ENCODE measurements at places on chromosomes 3 and 15.

DNA sequence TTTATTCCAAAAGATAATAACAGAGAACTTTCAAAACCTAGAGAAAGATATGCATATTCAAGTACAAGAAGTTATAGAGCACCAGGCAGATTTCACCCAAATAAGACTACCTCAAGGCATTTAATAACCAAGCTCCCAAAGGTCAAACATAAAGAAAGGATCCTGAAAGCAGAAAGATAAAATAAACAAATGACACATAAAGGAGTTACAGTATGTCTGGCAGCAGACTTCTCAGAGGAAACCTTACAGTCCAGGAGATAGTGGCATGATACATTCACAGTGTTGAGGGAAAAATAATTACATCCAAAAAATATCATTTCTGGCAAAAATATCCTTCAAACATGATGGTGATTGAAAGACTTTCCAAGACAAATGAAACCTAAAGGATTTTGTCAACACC, 185.8 kb upstream of the POU1F1 start:
- no peak for DNase-seq

- no peak for DNase-seq
These were observed 8.6 kb upstream of the STX19 start for GRCh38 chr3:94036909-94037507.

- DNase-seq, result no peak
These were observed 126.5 kb upstream of the HACD2 start for GRCh38 chr3:123711356-123711755.

GRCh38 chr3:179067839-179068238, 3.8 kb downstream of the ZMAT3 start:
- no peak for DNase-seq

- peak; percentile 52 for DNase-seq
These were observed 8.9 kb upstream of the ADAMTS17 start for GRCh38 chr15:100350434-100351226.

DNA sequence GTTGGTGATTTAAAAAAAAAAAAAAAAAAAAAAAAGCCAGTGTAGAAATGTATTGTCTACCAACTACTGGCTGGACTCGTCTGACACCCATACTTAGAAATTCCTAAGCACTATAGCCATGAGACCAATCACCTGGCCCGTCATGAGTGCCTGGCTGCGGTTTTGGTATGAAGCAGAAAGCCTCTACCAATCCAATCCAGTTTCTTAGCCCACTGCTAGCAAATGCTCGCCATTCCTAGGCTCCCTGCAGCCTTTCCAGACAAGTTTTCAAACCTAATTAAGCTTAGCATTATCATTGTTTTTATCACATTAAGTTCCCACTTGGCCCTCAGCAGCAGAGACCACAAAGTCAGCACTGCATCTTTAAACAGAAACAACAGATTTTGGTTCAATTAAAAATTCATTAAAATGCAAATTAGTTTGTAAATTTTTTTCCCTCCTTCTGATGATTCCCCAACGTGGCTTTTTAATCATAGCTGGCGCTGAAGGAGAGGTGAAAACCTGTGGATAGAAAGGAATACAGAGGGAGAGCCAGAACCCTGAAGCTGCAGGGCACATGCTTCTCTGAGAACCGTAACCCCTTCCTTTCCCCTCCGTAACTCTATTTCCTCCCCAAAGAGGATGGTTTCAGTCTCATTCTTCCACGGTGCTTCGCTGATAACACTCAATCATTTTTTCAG, 32.2 kb upstream of the ST8SIA2 start:
- no peak for DNase-seq

DNA sequence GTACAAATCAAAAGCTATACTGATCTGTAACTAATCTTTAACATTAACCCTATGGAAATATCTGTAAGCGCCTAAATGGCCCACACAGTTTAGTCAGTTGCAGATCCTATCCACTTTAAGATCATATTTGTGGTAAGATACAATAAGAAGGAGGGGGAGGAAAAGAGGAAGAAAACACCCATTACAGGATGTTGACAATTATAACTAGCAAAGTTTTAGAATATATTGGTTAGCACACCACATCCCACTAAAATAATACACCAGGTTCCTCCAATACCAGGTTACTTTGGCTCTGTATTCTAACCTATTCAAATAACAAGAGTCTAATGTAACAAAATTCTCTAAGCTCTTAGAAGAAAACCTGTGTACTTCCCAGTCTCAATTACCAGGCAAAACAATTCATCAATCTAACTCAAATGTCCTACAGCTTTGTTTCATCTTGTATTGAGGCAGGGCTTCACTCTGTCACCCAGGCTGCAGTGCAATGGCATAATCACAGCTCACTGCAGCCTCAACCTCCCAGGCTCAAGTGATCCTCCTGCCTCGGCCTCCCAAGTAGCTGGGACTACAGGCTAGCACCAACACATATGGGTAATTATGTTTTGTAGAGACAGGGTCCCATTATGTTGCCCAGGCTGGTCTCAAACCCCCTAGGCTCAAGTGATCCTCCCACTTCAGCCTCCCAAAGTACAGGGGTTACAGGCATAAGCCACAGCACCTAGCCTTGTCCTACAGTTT, 4.2 kb downstream of the SLC4A7 start:
- DNase-seq, result no peak

DNA sequence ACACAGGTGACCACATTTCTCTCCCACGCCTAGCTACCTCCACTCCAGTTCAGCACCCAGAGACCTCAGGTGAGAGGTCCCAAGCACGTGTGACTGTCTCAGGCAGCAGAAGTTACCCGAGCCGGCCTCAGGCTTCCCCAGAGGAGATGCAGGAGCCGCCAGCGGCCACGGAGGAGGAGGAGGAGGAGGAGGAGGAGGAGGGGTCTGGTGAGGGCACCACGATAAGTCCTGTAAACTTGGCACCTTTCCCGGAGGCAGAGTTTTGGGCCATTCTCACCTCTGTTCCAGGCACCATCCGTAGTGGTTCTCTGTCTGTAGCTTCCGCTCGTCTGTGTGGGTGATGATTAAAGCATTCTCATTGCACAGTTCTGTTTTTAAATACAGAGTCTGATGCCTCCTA, 56.1 kb downstream of the CCK start:
- DNase-seq, result no peak

- no peak for DNase-seq
These were observed 45.1 kb downstream of the ACP3 start for GRCh38 chr3:132362329-132362728.

GRCh38 chr15:69576035-69576526, 123.5 kb downstream of the RPLP1 start:
- peak; percentile 49 for DNase-seq

DNA sequence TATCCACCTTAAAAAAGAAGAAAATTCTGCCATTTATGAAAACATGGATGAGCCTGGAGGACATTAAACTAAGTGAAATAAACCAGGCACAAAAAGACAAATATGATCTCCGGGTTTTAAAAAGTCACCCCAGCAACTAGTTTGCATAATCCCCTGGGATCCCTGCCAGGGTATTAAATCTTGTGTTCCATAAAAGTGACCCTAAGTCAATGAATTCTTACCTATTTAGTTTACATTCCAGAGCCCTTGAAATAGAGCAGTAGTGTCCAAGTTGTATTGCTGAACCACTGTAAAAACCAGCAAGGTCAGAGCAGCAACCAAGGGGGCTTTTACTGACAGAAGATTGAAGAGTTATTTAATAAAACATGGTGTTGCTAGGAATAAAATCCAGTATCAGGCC, 716.8 kb upstream of the BCHE start:
- DNase-seq, result no peak

- DNase-seq, result no peak
These were observed 27.6 kb downstream of the SPTBN5 start for GRCh38 chr15:41866263-41866703.

DNA sequence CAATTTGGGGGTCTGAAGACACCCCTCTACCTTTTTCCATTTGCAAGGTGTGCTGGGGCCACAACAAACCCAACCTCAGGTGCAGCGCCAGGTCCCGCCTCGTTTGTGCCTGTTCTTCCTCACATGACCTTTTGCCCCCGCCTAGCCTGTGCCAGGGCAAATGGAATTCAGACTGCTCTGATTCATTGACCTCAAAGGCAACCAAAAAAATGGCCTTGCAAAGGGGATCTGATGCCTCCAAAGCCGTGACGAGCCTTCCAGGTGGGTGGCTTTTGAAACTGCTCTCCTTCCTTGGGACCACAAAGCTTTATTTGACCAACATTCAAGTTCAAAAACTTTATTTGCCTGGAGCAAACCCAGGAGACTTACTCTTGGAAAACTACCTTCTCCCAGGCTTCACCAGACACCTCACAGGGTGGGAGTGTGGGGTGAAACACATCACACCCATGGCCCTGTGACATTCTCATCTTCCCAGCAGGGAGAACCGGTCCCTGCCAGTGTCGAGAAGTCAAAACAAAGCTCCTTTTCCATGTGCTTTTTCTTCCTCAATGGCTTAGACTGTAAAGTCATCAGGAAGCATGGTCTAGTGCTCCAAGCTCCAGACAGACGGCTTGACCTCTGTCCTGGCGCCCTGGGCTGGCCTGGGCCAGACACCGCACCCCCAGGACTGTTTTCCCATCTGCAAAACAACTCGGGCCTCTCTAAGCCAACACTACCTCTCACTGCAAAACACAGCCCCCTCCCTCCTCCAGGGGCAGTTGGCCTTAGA, 103.9 kb upstream of the HES1 start:
- DNase-seq, result no peak

DNA sequence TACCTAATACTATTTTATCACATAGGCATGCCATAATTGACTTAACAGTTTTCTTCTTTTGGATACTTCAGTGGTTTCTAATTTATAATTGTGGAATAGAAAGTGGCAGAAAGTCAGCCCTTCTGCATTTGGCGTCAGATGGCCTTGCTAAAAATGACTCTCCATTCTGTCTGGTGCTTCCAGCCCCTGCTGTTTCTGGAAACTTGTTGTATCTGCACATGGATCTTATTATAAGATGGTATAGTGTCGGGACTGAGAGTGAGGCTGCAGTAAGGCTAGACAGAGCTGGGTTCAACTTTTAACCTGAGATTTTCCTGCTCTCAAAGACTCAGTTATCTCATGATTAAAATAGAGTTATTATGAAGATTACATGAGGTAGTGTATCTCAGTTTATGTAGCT, 74.8 kb upstream of the WDR72 start:
- no peak for DNase-seq

DNA sequence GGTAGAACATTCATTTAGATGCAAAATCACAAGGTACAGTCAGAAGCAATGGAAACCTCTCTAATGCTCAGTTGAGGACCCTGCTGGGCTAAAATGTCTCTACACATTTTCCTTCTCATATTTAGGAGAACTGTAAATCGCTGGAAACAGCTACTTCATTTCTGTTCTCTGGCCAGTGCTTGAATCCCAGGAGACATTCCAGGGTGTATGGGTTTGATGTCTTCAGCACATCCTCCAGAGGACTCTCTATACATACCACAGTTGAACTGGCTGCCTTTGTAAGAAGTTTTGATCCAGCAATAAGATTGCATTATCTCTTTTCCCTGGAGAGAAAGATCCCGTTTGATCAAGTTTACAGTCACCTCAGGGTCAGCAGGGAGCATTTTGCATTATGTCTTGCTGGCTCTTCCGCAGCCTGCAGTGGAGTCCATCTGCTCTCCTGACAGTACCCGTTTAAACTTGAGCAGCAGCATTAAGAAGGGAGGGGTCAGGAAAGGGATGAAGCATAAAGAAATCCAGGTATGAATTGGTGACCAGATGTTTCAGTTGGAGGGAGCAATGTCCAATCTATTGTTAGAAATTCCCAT, 676.0 kb downstream of the EPHA3 start:
- DNase-seq, result no peak

DNA sequence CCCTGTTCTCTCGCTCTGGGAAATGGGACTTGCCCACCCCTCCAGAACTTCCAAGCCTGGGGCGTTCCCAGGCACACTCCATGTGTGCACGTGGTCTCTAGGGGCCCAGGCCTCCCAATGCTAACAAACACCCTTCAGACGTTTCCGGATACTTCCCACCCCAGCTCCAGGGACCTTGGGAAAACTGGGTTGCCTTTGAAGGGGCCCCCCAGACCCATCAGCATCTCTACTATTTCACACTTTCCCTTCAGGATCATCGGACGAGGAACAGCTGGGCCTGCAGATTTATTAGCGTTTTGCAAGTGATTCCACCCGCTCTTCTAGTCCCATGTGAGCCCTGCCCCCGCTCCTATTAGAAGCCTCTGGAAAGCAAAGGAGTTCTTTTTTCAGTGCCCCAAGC, 63.2 kb downstream of the MAGEF1 start:
- DNase-seq, result no peak

- DNase-seq, result no peak
These were observed 326.3 kb upstream of the PDZRN3 start for GRCh38 chr3:73950865-73951558.

GRCh38 chr15:62545467-62546227, 380.6 kb upstream of the C2CD4B start:
- peak; percentile 41 for DNase-seq

- DNase-seq, result no peak
These were observed 15.6 kb downstream of the CPA3 start for GRCh38 chr3:148880681-148881080.

GRCh38 chr3:174204765-174205164, 654.4 kb upstream of the NAALADL2 start:
- no peak for DNase-seq

DNA sequence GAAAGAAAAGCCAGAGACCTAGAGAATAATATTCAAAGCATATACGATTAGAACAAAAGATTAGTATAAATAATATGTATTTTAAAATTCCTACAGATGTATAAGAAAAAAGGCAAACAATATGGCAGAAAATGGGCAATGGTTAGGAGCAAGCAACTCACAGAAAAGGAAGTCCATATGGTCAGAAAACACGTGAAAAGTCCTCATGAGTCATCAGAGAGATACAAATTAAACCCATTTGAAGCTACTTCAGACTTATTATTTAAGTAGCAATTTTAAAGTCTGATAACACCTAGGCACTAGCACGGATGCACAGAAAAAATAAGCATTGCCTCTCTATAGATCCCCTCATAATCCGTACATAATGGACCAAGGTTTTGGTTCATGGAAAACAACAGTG, 25.6 kb downstream of the SLC7A14 start:
- DNase-seq, result no peak

GRCh38 chr3:23991306-23991682, 46.2 kb downstream of the NR1D2 start:
- no peak for DNase-seq

GRCh38 chr3:177514611-177515499, 317.6 kb upstream of the TBL1XR1 start:
- DNase-seq, result no peak

DNA sequence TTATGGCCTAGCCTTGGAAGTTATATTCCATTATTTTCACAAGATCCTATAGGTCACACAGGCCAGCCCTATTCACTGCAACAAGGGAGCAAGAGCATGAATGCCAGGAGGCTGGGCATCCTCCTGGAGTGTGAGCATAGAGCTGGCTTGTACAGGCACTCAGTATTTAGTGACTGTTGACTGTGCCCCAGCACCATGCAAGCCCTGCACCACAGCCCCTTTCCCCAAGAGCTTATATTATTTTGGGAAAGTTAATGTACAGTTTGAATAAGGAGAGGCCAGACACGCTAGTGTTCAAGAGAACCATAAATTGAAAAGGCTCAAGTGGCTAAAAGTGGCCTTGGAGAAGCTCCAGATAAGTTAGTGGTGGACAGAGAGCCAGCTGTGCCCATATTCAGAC, 32.3 kb upstream of the TSEN2 start:
- DNase-seq, result no peak

GRCh38 chr15:85024509-85025336, 43.1 kb downstream of the PDE8A start:
- DNase-seq, result no peak

- no peak for DNase-seq
These were observed 164.7 kb downstream of the VGLL3 start for GRCh38 chr3:86826292-86826691.

- DNase-seq, result no peak
These were observed 51.5 kb downstream of the GMNC start for GRCh38 chr3:190810957-190811356.
